ENCODE measurements at places on chromosomes 1 and 21. TPM values are rescaled to one million over a fixed set of nuclear protein-coding genes. Genes with fewer than 3 reads are reported as not detected.

RGS21 gene
- total RNA-seq: not detected

HCN3 gene
- 1.4 TPM for total RNA-seq

- DNase-seq: peak; percentile 80
Measured at GRCh38 chr1:155078469-155079209, at the start of gene EFNA3. TSS of gene EFNA3 (plus strand) at chr1:155078837. CDS start at chr1:155078942, 105 bp downstream.

HES3 gene
- not detected for total RNA-seq

PEF1 gene
- 31.1 TPM for total RNA-seq

PPM1J gene
- 4.7 TPM for total RNA-seq

DNA sequence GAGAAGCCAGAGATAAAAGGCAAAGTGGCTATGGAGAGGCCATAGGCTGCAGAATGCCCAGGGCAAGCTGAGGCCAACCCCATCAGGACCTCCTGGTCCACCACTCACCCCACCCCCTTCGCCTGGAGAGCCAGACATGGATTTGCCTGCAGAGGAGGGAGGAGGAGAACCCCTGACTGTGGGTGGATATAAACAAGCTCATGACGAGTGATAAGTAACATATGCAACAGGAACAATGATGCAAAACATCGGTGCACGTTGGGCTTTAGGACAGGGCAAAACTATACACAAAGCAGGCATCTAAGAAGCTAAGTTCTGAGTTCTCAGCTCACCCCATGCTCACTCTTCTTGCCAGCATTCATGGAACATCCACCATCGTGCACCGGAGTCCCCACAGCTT is 150.3 kb downstream of the ETS2 start:
- no peak for DNase-seq

DNA sequence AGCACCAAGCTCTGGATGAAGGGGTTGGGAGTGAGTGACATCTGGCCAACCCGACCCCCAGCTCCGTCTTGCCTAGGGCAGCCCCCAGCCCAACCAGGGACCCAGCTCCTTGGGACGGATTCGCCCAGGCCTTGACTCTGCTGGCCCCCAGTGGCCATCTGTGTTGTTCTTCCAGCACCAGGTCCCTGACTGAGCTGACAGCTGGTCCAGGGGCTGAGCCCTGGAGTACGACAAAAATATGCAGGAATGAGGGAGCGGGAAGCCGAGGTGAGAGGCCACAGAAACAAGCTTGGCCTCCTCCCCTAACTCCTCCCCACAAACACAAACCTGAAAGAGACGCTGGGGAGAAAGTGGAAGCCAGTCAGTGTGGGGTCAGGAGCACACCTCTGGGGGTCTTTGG is 55.0 kb upstream of the PAX7 start:
- peak; percentile 79 for DNase-seq

RGSL1 gene
- not detected for total RNA-seq

GRCh38 chr1:16442265-16442664 is 1.7 kb downstream of the NECAP2 start:
- no peak for DNase-seq

CFHR1 gene
- total RNA-seq: not detected

GRCh38 chr21:38879912-38880576 is 74.3 kb downstream of the ETS2 start:
- DNase-seq: no peak

DNA sequence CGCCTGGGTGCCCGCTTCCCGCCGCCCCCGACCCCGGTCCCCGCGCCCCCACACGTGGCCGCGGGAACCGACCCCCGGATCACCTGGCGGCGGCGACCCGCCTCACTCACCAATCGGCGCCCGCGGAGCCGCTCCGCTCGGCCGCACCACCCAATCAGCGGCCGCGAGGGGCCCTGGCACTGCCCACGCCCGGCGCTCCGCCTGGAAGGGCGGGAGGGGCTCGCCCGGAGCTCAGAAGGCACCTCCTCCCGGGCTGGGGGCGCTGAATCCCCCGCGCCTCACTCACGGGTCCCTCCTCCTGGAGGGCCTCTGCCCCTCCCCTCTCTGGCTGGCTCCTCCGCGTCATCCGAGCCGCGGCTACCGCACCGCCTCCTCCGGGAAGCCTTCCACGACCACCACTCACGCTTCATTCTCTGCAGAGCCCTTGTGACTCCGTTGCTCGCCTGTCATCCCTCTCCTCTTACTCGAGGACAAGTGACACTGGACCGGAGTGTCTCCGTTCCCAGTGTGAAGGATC is 374 bp downstream of the SH2D5 start:
- peak; percentile 70 for DNase-seq

- no peak for DNase-seq
Measured at GRCh38 chr1:201528631-201529252, 10.2 kb upstream of the NAV1 start.

SLC22A15 gene
- 10.7 TPM for total RNA-seq

GRCh38 chr1:220810963-220811362 is 24.2 kb downstream of the MTARC1 start:
- no peak for DNase-seq

DNA sequence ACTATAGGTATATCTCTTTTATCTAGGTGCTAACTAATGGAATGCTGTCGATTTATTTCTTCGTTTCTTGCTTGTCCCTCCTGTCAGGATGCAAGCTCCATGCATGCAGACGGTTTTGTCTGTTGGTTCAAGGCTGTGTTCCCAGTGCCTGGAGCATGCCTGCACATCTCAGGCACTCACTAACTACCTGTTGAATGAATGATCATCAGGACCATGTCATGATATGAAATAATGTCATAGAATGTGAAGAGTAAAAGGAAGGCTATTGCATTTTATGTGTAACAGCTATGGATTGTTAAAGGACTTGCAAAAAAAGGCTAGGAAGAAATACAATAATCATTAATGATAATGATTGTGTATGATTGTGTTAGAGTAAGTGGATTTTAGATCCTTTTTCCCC is 4.2 kb downstream of the GPR25 start:
- no peak for DNase-seq

MRPS15 gene
- total RNA-seq: 110 TPM

DNA sequence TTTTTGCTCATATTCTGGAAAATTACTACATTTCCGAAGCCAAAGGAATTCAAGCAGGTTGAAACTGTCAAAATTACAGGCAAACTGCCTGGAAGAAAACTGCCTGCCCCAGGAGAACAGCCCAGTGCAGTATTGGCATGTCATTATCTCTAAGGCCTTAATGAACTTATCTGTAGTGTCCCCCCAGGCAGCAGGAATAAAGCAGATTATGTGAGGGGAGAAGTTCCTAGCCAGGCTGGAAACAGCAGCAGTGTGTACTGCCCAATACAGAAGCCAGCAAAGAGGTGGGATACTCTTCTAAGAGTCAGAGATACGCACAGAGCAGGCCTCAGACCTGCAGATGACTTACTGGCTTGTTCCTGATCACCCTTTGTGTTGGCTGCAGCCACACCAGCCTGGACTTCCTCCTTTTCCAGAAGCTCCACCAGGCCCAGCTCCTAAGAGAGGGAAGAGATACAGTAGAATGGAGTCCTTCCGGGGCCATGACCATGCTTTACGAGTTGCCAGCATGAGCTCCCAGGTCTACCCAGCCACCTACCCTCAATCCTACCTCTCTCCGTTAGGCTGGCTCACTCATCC is 11.7 kb downstream of the IQGAP3 start:
- no peak for DNase-seq

- no peak for DNase-seq
Measured at GRCh38 chr1:39692152-39693074, 1.2 kb upstream of the HPCAL4 start.

DNA sequence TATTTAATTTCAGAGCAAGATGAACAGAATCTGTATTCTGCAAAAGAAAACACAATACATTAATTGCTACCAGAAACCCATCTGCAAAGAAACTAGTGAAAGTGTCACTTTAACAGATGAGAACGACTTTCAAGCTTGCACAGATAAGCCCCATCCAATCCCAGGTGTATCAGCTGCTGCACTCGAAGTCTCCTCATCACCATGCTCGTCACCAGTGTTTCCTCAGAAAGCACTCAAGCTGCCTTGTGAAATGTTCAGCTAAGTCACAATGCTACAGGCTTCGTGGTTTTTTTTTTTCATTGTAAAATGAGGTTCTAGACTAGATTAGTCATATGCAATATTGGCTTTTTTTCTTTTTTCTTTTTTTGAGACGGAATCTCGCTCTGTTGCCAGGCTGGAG is 3.3 kb upstream of the TOMM20 start:
- no peak for DNase-seq

ALPL gene
- total RNA-seq: 9.4 TPM

DNA sequence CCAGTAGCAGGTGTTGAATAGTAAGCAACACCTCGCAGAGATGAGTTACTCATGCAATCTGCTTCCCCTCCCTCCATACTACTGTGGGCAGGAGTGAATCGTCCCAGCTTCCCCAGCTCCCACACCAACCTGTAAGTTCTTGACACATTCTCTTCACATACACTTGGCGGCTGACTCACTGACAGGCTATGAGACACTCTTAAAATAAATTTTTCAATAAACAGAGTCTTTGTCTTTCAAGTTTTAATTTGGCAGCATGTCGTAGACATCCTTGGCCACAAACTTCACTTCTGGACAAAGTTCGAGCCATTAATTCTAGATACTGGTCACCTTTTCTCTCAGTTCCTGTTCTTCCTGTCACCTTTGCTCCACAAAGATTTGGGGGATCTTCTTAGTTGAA is 290.7 kb downstream of the TM2D1 start:
- DNase-seq: no peak

DNA sequence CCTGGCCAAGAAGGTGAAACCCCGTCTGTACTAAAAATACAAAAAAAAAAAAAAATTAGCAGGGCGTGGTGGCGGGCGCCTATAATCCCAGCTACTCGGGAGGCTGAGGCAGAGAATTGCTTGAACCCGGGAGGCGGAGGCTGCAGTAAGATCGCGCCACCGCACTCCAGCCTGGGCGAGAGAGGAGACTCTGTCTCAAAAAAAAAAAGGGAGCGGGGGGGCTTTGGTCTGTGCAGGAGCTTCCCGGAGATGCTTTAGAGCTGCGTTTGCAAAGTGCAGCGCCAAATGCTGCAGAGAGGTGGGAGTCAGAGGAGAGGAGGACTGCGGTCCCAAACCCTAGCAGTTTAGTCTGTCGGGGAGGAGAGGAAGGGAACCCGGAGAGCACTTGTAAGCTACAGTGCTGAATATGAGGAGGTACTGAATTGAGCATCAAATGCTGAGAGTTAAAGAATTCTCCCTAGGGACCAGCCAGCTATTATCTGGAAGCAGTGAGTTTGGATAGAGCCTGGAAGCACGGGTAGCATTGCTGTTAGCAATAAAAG is 569 bp downstream of the FALEC start:
- no peak for DNase-seq

DNA sequence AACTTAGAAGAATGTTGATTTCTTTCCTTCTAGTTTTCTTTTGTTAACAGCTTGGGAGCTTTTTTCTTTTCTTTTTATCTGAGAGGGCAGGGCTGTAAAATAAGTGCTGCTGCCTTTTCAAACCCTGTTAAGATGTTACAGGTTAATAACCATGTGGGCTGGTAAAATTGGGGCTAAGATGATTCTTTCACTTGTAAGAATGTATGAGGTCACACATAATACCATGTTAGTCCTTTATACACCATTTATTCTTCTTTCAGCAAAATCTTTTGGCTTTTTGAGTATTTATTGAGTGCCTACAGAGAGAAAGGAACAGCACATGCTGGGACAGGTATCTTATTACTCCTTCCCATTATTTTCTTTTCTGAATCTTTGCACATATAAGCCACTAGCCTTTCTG is 6.1 kb upstream of the AK4 start:
- no peak for DNase-seq

EPHA2 gene
- total RNA-seq: 7.3 TPM

DNA sequence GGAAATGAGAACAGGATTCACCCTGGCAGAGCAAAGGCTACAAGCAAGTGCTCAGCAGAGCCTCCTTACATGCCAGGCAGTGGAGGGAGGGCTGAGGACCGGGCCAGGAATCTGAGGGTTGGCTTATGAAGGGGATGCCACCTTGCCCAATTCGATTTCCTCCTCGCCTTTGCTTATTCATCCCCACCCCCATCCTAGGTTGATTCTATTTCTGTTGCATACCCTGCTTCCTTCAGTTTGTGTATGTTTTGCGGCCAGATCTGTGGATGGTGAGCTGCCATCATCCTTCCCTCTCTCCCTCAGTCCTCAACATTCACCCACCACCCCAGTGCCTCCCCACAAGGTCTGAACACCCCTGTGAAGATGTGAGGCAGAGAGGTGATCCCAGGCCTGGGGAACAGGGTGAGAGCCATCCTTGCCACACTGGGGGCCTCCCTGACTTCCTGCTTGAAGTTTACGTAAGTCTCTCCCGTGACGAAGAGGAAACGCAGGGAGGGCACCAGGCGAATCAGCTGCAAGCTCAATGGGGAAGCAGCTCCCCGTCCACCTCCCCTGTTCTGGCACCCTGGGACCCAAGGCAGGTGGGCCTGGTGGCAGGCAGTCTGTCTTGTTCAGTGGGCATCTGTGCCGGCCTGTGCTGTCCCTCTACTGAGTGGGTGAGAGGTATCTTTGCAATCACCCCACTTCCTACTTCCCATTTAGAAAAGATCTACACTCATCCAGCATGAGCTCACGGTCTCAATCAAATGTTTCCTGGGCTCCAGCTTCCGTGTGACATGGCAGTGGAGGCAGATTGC is 50.6 kb upstream of the CNTN2 start:
- no peak for DNase-seq

GRCh38 chr1:189084811-189085210 is 1392.9 kb downstream of the BRINP3 start:
- no peak for DNase-seq

GRCh38 chr21:41602531-41602930 is 94.6 kb upstream of the TMPRSS2 start:
- DNase-seq: no peak

TBX15 gene
- total RNA-seq: 0.43 TPM

ALDH4A1 gene
- 29.3 TPM for total RNA-seq

- no peak for DNase-seq
Measured at GRCh38 chr1:223876590-223876989, 30.8 kb upstream of the TP53BP2 start.

DNA sequence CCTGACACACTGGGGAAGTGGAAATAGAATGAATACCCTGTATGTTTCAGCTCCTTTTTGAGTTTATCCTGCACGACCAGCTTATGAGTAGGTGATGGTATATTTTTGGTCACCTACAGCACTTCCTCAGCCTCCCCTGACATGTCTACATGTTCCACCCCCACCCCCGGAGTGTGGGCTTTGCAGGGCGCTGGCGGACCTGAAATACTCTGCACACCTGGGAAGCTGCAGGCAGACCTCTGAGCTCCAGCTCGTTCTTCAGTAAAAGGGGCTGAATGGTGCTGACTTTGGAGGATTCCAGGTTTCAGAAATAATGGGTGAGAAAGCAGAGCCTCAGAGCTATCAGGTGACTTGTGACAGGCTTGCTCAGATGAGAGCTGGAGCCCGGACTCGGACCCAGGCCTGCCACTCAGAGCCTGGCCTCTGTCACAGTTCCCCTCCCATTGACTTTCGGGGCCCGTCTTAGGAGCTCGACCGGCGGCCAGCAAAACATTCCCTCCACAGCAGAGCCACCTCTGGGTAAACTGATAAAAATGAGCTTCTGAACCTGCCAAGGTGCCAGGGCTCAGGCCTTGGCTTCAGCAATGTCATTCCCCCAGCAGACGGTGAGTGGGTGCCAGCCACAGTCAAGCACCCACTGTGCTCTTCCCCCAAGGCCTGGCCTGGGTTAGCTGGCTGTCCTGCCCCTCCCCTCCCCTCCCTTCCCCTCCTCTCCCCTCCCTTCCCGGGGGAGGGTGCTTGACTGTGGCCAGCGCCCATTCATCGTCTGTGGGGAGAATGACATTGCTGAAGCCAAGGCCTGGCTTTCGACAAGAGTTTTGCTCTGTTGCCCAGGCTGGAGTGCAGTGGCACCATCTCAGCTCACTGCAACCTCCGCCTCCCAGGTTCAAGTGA is 30.1 kb downstream of the DOP1B start:
- DNase-seq: peak; percentile 62
